Neural progenitor cell (in vitro differentiated cells): ENCODE measurements at places on chromosomes 6 and 20.

GRCh38 chr6:4125933-4126864 lies 9.2 kb downstream of the ECI2 start:
- H3K4me3 ChIP-seq, result no peak overlapping the region
- H3K4me1 ChIP-seq, result no peaks in the 10 kb centered on the region
- no peak overlapping the region for H3K27ac ChIP-seq
- H3K27me3 ChIP-seq, result no peaks in the 10 kb centered on the region

DNA sequence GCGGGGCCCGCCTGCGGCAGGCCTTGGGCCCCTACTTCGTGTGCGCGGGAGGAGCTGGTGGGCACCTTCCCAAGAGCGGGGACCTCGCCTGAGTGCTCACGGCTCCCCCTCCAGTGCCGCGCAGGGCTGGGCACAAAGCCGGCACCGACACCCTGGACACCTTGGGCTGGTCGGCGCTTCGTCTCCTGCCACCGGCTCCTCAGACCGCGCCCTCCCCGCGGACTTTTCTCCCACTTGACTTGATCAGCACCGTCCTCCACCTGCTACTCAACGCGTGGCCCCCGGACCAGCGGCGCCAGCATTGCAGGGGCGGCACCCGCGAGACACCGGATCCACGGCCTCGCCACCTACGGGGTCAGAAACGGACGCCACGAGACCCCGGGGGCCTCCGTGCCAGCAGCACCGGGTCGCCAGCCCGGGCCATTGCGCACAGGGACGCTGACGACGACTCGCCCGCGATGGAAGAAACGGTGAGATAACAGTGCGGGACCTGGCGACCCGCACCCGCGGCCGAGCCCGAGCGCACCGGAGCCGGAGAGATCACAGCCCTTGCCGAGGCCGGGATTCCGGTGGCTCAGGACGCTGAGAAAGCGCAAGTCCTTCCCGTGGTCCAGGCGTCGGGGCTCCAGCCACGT lies 154.2 kb downstream of the DLL1 start:
- H3K36me3 ChIP-seq, result no peaks in the 10 kb centered on the region
- H3K27me3 ChIP-seq, result no peaks in the 10 kb centered on the region
- no peak for DNase-seq
- no peak overlapping the region for H3K27ac ChIP-seq
- no peak overlapping the region for H3K4me3 ChIP-seq

GRCh38 chr6:122393351-122393896 lies 6.0 kb upstream of the HSF2 start:
- H3K4me3 ChIP-seq, result peak overlapping the region; percentile 29
- H3K36me3 ChIP-seq, result no peaks in the 10 kb centered on the region
- DNase-seq, result peak; percentile 37
- H3K27ac ChIP-seq, result no peak overlapping the region

DNA sequence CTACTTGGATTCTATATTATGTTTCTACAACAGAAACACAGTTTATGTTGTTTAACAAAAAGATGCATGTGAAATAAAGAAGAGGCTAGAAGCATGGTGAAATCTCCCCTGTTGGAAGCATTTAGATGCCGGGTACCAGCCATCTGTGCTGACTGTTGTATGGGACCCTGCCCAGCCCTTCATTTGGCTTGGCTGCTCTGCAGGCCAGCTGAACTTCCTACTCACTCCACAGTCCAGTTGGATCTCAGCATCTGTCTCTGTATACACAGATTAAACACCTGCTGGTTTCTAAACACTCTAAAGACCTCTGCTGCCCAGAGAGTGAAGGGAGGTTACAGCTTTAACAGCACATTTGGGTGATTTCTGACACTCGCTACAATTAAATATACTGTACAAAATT lies 228.3 kb downstream of the SLC35F1 start:
- DNase-seq, result no peak
- H3K36me3 ChIP-seq, result no peaks in the 10 kb centered on the region
- no peak overlapping the region for H3K27ac ChIP-seq
- no peak overlapping the region for H3K4me3 ChIP-seq

- no peaks in the 10 kb centered on the region for H3K27me3 ChIP-seq
- H3K4me1 ChIP-seq, result no peaks in the 10 kb centered on the region
- no peak overlapping the region for H3K4me3 ChIP-seq
These were observed 249.1 kb downstream of the LY86 start for GRCh38 chr6:6837541-6838080.

- DNase-seq, result no peak
- no peak overlapping the region for H3K27ac ChIP-seq
- no peaks in the 10 kb centered on the region for H3K36me3 ChIP-seq
- H3K4me3 ChIP-seq, result no peak overlapping the region
- peaks cover 13% of the 10 kb centered on the region for H3K4me1 ChIP-seq
These were observed 2.0 kb downstream of the TSHZ2 start for GRCh38 chr20:52974179-52974594.
